H1 (cell line): ENCODE measurements at places on chromosomes 4 and X. TPM values are rescaled to one million over a fixed set of nuclear protein-coding genes. Genes with fewer than 3 reads are reported as not detected.

The S100G gene
- not detected in 2 replicates for polyA plus RNA-seq

The CRMP1 gene
- polyA plus RNA-seq: 131 and 137 TPM in 2 replicates

The CFAP299 gene
- not detected in 2 replicates for polyA plus RNA-seq

The PPEF1 gene
- polyA plus RNA-seq: 0.08 and 0.17 TPM in 2 replicates
